ENCODE measurements at places on chromosomes 7 and 10. TPM values are rescaled to one million over a fixed set of nuclear protein-coding genes. Genes with fewer than 3 reads are reported as not detected.

The CYP3A4 gene
- not detected for total RNA-seq

The TSPAN15 gene
- 21.0 TPM for total RNA-seq

The CCT6A gene
- 394 TPM for total RNA-seq

The TMEM130 gene
- total RNA-seq: not detected

Measured in pulmonary artery endothelial cell (primary cell).